ENCODE measurements at places on chromosomes 11 and 22.
A peak's percentile ranks its signal among the peaks of the same experiment; 100 is the strongest.

- no peak for DNase-seq
Observed at GRCh38 chr11:47148270-47148669, 28.4 kb downstream of the ARFGAP2 start.

DNA sequence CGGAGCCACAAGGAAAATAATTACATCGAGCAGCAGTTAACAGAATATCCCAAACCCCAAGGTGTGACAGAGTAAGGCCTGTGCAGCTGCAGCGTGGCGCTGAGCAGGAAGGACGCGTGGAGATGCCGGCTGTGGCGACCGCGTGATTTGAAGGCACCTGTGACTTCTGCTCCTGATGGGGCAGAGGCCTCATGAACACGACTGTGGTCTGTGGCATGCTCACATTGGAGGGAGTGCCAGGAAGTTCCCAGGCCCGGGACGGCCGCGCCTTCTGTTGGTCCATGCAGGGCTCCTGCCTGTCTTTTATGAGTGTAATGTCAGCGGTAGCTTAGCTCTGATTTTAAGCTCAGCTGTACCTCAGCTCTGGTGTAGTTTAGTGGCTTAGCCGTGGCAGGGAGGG is 50.4 kb downstream of the TPCN2 start:
- DNase-seq = no peak

GRCh38 chr22:43817402-43817801 is 5.3 kb upstream of the EFCAB6 start:
- no peak for DNase-seq

DNA sequence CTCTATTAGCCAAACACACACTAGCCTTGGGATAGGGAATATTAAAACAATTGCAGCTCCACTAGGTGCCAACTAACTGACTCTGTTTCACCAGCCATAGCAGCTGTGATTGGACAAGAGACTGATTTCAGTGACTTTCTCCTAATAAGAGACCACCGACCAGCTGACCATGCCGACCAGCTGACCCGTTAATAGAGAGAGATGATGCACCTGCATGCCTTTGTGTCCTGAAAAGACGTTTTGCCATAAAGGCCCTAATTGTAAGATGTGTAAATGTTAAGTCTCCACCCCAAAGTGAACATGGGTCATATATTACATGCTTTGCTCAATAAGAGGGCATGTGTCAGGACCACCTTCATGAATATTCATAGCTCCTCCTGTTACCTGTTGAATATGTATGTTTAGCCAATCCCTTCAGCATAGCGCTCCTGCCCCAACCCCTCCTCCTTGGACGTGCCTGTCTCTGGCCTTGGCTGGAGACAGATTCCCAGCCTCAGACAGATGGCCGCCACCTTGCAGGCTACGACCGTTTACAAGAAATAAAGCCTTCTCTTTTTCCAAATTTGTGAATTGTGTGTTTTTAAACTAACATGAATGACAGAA is 1.3 kb upstream of the NADSYN1 start:
- DNase-seq = no peak

- peak; percentile 72 for DNase-seq
Observed at GRCh38 chr11:130180491-130180890, 20.9 kb downstream of the ST14 start.

GRCh38 chr11:89203814-89204213 is 26.1 kb downstream of the TYR start:
- DNase-seq = no peak
